ENCODE measurements at places on chromosomes 12 and 14. TPM values are rescaled to one million over a fixed set of nuclear protein-coding genes. Genes with fewer than 3 reads are reported as not detected.

Gene LMO3
- 92.5 TPM for total RNA-seq

Gene GZMB
- 122 TPM for total RNA-seq

Gene FAM181A
- not detected for total RNA-seq

Gene GALNT8
- total RNA-seq, result 0.29 TPM

Gene CIDEB
- 9.7 TPM for total RNA-seq

Gene TAS2R20
- 7.2 TPM for total RNA-seq

Gene KLRC4
- total RNA-seq, result not detected

Gene COPZ1
- 32.3 TPM for total RNA-seq

Gene AMN
- total RNA-seq, result 0.69 TPM

Gene VWF
- 418 TPM for total RNA-seq

Gene CLEC14A
- 161 TPM for total RNA-seq

- DNase-seq, result no peak
These were observed 1.6 kb downstream of the ANHX start for GRCh38 chr12:133233993-133234564.

DNA sequence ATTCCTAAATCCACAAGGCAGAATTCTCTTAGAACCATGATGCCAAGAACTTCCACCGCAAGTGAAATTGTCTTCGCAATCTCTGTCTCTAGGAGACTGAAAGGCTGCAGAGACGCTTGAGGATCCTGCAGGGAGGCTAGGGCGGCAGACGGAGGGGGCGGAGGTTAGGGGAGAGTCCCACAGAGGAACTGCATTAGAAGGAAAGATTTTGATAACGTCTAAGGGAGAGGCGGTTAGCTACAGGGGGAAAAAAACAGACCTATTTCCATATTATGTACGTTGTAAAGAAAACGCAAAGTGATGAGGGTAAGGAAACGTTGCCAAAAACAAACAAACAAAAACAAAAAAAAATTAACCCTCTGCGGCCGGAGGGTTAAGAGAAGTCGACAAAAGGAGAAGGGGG is 595 bp downstream of the KLHL28 start:
- peak; percentile 55 for DNase-seq

GRCh38 chr12:57764662-57765002 is 2.2 kb downstream of the CYP27B1 start:
- DNase-seq, result no peak

- DNase-seq, result no peak
These were observed 79.4 kb downstream of the SETD3 start for GRCh38 chr14:99401211-99401610.

GRCh38 chr12:46342562-46343033 is 30.0 kb downstream of the SLC38A2 start:
- no peak for DNase-seq

- DNase-seq, result no peak
These were observed 29.0 kb downstream of the ACTN1 start for GRCh38 chr14:68950111-68950510.

DNA sequence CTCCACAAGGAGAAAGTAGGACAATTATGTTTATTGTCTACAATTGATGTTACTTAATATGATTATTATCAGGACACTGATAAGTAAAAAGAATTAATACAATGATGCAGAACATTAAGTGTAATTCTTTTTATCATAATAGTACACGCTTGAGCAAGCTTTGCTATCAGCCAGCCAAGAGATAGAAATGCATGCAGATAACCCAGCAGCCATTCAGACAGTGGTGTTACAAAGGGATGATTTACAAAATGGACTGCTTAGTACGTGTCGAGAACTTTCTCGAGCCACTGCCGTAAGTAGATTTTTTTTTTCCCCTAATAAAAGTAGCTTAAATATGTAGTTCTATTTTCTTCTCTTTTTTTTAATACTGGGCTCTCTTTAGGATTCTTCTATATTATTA is 116.9 kb upstream of the AEBP2 start:
- DNase-seq, result no peak

- no peak for DNase-seq
These were observed 599.3 kb downstream of the SLC6A15 start for GRCh38 chr12:84313323-84313675.

- DNase-seq, result no peak
These were observed 42.3 kb upstream of the EPS8 start for GRCh38 chr12:15831315-15831978.

- no peak for DNase-seq
These were observed 275.2 kb downstream of the FBXL14 start for GRCh38 chr12:1319212-1319611.

DNA sequence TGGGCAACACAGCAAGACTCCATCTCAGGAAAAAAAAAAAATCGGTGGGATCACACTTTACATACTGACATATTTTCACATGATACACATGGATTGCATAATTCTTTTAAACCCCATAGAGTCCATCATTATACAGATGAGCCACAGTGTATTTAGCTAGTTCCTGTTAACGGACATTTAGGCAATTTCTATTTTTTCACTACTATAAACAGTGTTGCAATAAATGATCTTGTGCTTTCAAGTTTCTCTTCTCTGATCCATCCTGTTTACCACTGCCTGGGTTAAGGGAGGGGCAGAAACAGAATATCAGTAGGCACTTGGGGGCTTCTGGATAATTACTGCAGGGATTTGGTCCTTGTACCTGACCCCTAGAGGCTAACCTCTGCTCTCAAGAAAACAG is 43.4 kb upstream of the SPTLC2 start:
- DNase-seq, result no peak

DNA sequence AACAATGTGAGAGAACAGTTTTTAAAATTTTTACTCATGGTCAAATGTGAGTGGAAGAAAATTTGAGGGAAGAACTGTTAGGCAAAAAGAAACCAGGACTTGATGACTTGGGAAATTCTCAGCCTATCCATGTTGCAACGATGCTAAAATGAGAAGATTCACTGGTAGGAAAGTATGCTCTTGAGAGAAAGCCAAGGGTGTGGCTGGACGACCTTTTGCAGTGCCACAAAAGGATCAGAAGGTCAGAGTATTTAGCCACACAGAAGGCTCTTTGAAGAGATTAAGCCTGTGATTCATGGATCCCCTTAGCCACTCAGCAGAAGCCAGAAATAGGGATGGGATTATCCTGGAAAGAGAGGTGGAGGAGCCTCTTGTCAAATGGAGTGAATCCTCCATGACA is 336.8 kb downstream of the LRIG3 start:
- DNase-seq, result no peak

DNA sequence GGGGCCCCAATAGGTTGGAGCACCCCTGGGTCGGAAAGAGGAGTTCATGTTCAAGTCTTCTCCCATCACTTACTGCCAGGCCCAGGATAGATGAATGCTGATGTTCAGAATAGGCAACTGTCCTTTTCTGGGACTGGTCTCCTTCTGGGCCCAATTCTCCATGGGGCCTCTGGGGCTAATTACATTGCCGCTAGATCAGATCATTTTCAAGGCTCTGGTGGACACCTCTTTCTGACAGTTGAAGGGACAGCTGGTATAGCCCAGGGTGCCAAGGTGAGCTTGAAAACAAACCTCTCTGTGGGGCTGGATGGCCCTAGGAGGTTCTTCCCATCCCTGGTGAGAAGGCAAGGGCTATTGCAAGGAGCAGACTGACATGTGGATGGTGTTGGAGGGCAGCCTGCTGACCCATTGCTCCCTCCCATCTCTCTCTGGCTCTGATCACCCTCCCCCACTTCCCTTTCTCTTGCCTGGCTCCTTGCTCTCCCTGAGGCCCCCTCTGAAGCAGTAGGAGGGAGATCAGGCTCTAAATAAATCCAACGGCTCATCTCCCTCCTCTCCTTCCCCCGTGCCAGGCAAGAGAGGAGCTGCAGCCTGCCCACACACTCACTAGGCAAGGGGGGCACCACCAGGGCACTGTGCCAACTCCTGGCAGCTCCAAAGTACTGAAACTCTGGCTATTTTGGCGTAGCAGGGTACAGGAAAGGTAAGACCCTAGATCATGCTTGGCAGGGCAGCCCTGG is 1.9 kb downstream of the CACNB3 start:
- no peak for DNase-seq

DNA sequence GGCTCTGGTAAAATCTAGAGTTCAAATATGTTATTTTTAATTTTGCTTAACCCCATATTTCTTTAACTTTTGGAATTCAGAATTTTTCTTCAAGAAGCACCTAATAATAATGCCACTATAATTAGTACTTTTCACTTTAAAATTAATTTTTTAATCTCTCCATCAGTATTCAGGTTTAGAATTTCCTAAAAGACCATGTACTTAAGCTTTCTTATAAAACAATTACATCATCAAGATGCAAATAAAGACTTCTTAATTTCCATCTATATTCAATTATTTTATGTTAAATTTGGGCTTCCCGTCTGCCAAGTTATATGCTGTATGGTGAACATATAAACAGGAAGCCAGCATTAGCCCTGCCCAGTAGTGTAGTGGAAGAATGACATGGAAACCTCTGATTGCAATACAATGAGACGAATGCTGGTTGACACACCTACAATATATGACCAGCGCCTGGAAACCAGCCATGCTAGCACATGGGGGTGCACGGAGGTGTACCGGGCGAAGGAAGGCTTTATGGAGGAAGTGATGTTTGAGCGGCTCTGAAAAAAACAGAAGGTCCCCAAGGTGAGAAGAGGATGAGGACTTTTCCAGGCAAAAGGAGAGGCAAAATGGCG is 82.2 kb downstream of the LLPH start:
- no peak for DNase-seq

DNA sequence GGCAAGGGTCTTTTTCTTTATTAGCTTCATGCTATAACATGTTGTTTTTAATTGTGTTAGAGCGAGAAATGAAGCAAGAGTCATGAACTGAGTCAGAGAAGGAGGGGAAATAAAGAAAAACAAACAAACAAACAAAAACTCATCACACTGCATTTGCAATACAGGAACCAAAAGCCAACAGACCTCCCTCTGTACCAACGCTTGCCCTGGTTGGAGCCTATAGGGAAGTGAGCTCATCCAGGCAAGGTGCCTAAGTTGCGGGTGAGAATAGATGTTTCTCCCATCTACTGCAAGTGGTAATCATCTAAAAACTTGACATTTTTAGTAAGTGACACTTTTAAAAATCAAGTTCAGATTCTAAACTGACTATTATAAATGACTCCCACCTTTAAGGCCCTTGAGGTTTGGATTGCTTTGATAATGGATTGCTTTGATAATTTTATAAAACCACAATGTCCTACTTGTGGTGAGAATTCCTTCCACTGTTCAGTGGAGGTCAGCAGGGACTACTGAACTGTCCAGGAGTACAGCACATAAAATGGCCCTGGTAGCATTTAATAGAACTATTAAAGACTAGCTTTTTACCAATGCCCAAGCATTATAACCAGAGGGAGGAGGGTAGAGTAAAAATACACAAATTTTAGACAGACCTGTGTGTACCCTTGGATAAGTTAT is 31.3 kb downstream of the SLC38A1 start:
- DNase-seq, result no peak

DNA sequence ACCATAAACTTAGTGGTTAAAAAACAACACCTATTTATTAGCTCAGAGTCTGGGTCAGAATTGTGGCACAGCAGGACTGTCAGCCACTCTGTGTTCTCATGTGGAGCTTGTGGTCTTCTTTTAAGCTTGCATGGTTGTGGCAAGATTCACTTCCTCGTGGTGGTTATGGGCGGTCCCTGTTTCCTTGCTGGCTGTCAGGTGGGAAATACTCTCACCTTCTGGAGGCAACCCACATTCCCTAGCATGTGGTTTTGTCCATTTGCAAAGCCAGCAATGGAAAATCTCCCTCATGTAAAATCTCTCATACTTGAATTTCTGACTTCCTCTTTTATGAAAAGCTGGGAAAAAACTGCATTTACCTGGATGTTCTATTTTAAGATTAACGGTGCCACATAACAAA is 229.8 kb downstream of the ALX1 start:
- no peak for DNase-seq

- no peak for DNase-seq
These were observed 11.5 kb downstream of the UBC start for GRCh38 chr12:124902916-124903315.

DNA sequence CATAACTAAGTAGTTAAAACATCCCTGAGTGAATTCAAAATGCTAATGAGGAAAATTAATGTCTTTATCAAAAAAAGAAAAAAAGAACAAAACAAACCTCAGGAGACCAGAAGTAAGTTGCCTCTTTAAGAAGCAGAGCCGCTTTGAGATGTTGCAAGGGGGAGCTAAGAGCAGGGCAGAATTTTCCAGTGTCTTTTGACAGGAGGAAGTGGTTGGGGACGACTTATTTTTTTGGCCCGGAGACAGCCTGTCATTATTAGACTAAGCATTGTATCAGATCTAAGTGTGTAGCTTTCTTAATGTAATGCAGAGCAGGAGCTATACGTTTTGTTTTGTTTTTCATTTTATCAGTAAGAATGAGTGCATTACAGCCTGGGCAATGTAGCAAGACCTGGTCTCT is 206.6 kb downstream of the CACNA1C start:
- no peak for DNase-seq

- no peak for DNase-seq
These were observed 1338.8 kb upstream of the SEL1L start for GRCh38 chr14:82872494-82872893.

GRCh38 chr12:131194166-131194565 is 240.5 kb downstream of the ADGRD1 start:
- DNase-seq, result no peak

DNA sequence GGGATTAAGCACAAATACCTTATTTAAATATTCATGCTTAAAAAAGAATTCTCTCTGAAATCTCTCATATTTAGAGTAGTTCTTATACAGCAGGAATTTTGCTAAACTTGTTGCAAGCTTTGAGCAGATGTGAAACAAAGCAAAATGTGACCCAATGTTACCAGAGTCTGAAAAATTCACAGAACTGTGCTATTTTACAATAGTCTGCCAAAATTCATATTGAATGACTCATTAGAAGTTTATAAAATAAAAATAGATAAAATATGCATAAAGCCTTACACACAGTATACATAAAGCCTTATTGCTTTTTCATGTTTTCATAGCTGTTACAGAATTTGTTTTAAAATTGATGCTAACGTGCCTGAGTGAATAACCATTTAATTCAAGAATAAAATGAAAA is 17.8 kb upstream of the RHOJ start:
- no peak for DNase-seq

- DNase-seq, result no peak
These were observed 1.9 kb downstream of the CCDC38 start for GRCh38 chr12:95940514-95940913.

DNA sequence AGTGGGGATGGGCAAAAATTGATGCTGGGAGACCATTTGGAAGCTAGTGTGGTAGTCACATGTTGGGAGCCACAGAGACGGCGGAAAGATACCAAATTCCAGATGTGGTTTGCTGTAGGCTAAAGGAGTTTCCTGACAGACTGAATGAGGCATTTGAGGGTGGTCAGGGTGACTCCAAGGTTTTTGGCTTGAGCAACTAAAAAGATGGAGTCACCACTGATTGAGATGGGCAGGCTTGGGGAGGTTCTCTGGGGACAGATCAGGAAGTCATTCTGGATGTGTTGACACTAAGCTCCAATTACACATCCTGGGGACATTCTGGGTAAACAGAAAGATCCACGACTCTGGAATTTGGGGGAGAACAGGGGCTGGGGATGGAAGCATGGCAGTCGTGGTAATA is 15.5 kb upstream of the SERPINA9 start:
- DNase-seq, result no peak

GRCh38 chr14:91232603-91233002 is 11.9 kb downstream of the GPR68 start:
- DNase-seq, result no peak

- DNase-seq, result no peak
These were observed 183.8 kb downstream of the TMEM132C start for GRCh38 chr12:128450810-128451209.
